H9 (cell line): ENCODE measurements at places on chromosomes 16 and 17. TPM values are rescaled to one million over a fixed set of nuclear protein-coding genes. Genes with fewer than 3 reads are reported as not detected.

Gene CACNG1
- not detected in 2 replicates for total RNA-seq

Gene KCNG4
- total RNA-seq = not detected in 2 replicates

Gene PKD1
- 73.5 and 88.0 TPM in 2 replicates for total RNA-seq

Gene FBXO39
- total RNA-seq = not detected in 2 replicates

Gene RRAD
- total RNA-seq = 0.44 and 0.72 TPM in 2 replicates

Gene SYT17
- total RNA-seq = 2.6 and 3.0 TPM in 2 replicates

Gene C1QTNF8
- total RNA-seq = not detected in 2 replicates

Gene ZSCAN10
- total RNA-seq = 207 and 212 TPM in 2 replicates
